ENCODE measurements at places on chromosomes 6 and 20. TPM values are rescaled to one million over a fixed set of nuclear protein-coding genes. Genes with fewer than 3 reads are reported as not detected.

GRCh38 chr20:10170261-10170660 lies 48.4 kb upstream of the SNAP25 start:
- no peak for DNase-seq

GRCh38 chr6:90025523-90026061 lies 131.3 kb downstream of the GJA10 start:
- no peak for DNase-seq

GRCh38 chr6:88177961-88178464 lies 11.9 kb upstream of the CNR1 start:
- DNase-seq, result no peak

DNA sequence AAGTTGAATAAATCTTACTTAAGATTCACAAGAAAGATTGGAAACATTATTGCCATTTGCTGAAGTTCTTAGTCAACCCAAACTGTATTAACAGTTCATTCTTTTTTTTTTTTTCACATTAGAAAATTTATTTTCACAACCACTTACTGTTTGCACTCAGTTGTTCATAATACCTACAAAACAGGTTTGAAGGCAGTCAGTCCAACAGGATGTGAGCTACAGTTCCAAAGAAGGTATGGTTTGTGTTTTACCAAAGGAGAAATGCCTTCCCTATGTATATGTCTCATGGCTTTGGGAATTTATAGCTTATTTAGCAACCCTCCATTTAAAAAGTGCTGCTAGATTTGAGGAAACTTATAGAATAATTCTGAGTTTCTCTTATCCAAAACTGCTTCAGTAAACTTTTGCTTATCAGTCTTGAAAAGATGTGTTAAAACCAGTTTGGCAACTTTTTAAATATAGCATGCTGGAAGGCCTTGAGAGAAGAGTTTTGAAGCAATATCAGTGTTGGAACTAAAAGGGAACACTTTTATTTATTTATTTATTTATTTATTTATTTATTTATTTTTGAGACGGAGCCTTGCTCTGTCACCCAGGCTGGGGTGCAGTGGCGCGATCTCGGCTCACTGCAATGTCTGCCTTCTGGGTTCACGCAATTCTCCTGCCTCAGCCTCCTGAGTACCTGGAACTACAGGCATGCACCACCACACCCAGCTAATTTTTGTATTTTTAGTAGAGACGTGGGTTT lies 46.8 kb upstream of the RREB1 start:
- DNase-seq, result no peak

- no peak for DNase-seq
Measured at GRCh38 chr20:4225745-4226144, 210.4 kb upstream of the RNF24 start.

GRCh38 chr6:24051942-24052589 lies 73.9 kb upstream of the NRSN1 start:
- DNase-seq, result no peak

DNA sequence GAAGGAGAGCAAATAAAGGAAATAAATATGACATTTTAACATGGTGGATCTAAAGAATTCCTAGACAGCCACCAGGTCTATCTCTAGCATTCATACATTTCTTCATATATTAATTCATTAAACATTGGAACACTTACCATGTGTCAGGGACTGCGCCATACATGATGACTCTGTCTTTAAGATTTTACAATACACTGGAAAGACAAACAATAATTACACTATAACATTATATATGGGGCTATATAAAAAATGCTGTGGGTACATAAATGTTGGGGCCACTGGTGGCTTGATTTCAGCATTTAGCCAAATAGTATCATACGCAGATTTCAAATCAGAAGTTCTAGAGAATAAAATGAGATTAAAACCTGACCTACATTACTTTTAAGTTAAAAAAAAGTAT lies 33.3 kb upstream of the PKIB start:
- no peak for DNase-seq

GRCh38 chr6:22598339-22598738 lies 29.0 kb downstream of the HDGFL1 start:
- DNase-seq, result no peak

Gene RSPH9
- 0.21 TPM for total RNA-seq

Gene ARID1B
- total RNA-seq, result 69.5 TPM

Gene LY6G6C
- not detected for total RNA-seq

Gene MYCT1
- not detected for total RNA-seq

Measured in activated naive CD4-positive, alpha-beta T cell treated with anti-CD3 and anti-CD28 coated beads, Interleukin-2, amount 50 U/mL, for 72 hours (primary cell).